ENCODE measurements at places on chromosomes 3 and 15. TPM values are rescaled to one million over a fixed set of nuclear protein-coding genes. Genes with fewer than 3 reads are reported as not detected.

The POPDC2 gene
- total RNA-seq = 3.5 TPM

DNA sequence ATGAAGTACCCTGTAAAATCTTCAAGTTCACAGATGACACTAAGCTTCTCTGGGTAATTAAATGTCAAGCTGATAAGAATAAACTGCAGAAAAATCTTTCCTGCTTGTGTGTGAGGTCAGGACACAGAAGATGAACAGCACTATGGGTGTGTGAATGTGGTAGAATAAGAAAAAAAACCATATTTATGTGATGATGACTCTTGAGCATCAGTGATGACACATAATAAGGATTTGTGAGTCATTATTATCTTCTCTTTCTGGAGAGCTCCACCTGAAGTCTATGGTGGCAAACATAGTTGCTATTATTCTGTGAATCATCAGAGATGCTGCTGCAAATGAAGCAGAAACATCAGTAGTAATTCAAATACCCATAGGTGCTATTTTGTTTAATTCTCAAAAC is 422.4 kb downstream of the DIPK2A start:
- H3K27me3 ChIP-seq = no peaks in the 10 kb centered on the region
- H3K36me3 ChIP-seq = no peaks in the 10 kb centered on the region
- H3K4me3 ChIP-seq = no peak overlapping the region
- DNase-seq = peak; percentile 34
- H3K4me1 ChIP-seq = peaks cover 12% of the 10 kb centered on the region

The MUC13 gene
- not detected for total RNA-seq

The CCDC54 gene
- not detected for total RNA-seq

The RABL3 gene
- 29.8 TPM for total RNA-seq

DNA sequence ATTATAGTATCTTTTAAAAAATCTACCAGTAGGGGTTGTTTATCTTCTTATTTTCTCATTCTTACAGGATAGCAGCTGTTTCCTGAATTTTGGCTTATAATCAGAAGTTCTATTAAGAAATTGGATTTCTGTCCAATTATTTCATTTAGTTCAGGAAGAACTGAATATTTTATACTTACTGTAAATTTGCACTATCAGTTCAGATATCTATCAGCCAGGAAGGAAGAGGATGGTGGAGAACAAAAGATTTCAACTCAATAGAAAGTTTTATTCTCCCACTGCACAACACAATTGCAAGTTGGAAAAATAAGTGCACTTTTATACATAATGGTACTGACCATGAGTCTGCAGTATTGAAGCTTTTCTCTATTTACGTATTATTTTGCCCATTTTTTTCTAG is 400.9 kb downstream of the PLOD2 start:
- no peak for DNase-seq
- no peaks in the 10 kb centered on the region for H3K36me3 ChIP-seq
- no peak overlapping the region for H3K4me3 ChIP-seq
- H3K4me1 ChIP-seq = no peaks in the 10 kb centered on the region
- no peaks in the 10 kb centered on the region for H3K27me3 ChIP-seq

The WDR93 gene
- total RNA-seq = 1.8 TPM

GRCh38 chr3:16741103-16741758 is 136.0 kb upstream of the DAZL start:
- H3K27me3 ChIP-seq = no peaks in the 10 kb centered on the region
- 0 out of 2 replicates have a peak, but pooled peaks cover 4% of the 10 kb centered on the region for H3K36me3 ChIP-seq
- H3K4me1 ChIP-seq = no peaks in the 10 kb centered on the region
- no peak for DNase-seq
- no peak overlapping the region for H3K27ac ChIP-seq
- H3K4me3 ChIP-seq = no peak overlapping the region

- H3K27ac ChIP-seq = no peak overlapping the region
- no peaks in the 10 kb centered on the region for H3K36me3 ChIP-seq
- H3K4me1 ChIP-seq = no peaks in the 10 kb centered on the region
- H3K4me3 ChIP-seq = no peak overlapping the region
These were observed 55.0 kb upstream of the EPHB3 start for GRCh38 chr3:184506561-184506991.

DNA sequence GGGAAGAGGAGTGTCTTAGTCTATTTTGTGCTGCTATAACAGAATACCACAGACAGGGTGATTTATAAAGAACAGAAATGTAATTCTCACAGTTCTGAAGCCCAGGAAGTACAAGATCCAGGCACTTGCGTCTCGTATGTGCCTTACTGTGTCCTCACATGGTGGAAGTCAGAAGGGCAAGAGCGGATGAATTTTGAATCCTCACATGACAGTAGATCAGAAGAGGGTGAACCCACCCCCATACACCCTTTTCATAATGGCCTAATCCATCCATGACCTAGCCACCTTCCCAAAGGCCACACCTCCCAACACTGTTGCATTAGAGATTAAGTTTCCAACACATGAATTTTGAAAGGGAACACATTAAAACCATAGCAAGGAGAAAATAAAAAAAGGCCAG is 18.7 kb upstream of the ANXA2 start:
- H3K27me3 ChIP-seq = no peaks in the 10 kb centered on the region
- no peaks in the 10 kb centered on the region for H3K36me3 ChIP-seq
- H3K27ac ChIP-seq = no peak overlapping the region
- H3K4me3 ChIP-seq = no peak overlapping the region

The CKMT1A gene
- total RNA-seq = 1.5 TPM

The SYNPR gene
- total RNA-seq = not detected

GRCh38 chr15:52143873-52144272 is 31.3 kb upstream of the BCL2L10 start:
- no peaks in the 10 kb centered on the region for H3K27me3 ChIP-seq
- no peak overlapping the region for H3K4me3 ChIP-seq
- DNase-seq = no peak
- H3K4me1 ChIP-seq = peaks cover 5% of the 10 kb centered on the region
- H3K36me3 ChIP-seq = no peaks in the 10 kb centered on the region

GRCh38 chr15:56369234-56369633 is 4.0 kb downstream of the TEX9 start:
- no peak overlapping the region for H3K4me3 ChIP-seq
- no peak for DNase-seq

GRCh38 chr15:80893777-80894176 is 95.8 kb downstream of the MESD start:
- peaks cover 9% of the 10 kb centered on the region for H3K4me1 ChIP-seq
- H3K4me3 ChIP-seq = no peak overlapping the region
- H3K27me3 ChIP-seq = no peaks in the 10 kb centered on the region
- DNase-seq = no peak

The CD96 gene
- 0.20 TPM for total RNA-seq
